HCT116 (cell line): ENCODE measurements at places on chromosomes 3 and 15. TPM values are rescaled to one million over a fixed set of nuclear protein-coding genes. Genes with fewer than 3 reads are reported as not detected.

DNA sequence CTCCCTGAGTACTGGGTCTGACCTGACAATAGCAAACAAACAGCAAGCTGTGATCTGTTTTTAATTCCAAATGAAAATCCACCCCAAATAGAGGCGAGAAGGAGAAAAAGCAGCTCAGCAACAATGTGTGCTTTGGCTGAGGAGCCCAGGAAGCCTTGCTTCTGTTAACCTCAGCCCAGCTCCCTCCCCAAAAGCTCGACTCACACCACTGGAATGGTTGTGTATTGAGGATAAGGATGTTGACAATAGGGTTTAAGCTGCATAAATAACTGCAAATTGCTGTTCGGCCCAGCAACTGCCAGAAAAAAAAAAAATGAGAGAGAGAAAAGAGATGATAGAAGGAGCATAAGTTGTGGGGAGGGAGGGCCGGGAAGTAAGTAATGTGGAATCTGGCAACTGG lies 104.0 kb upstream of the TBC1D5 start:
- DNase-seq = no peak

DNA sequence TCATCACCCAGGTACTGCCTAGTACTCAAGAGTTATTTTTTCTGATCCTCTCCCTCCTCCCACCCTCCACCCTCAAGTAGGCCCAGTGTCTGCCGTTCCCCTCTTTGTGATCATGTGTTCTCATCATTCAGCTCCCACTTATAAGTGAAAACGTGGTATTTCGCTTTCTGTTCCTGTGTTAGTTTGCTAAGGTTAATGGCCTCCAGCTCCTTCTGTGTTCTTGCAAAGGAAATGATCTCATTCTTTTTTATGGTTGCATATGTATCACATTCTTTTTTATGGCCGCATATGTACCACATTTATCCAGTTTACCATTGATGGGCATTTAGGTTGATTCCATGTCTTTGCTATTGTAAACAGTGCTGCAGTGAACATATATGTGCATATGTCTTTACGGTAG lies 8.2 kb upstream of the GANC start:
- DNase-seq = no peak

- DNase-seq = no peak
Observed at GRCh38 chr3:29168696-29169095, 112.2 kb upstream of the RBMS3 start.

DNA sequence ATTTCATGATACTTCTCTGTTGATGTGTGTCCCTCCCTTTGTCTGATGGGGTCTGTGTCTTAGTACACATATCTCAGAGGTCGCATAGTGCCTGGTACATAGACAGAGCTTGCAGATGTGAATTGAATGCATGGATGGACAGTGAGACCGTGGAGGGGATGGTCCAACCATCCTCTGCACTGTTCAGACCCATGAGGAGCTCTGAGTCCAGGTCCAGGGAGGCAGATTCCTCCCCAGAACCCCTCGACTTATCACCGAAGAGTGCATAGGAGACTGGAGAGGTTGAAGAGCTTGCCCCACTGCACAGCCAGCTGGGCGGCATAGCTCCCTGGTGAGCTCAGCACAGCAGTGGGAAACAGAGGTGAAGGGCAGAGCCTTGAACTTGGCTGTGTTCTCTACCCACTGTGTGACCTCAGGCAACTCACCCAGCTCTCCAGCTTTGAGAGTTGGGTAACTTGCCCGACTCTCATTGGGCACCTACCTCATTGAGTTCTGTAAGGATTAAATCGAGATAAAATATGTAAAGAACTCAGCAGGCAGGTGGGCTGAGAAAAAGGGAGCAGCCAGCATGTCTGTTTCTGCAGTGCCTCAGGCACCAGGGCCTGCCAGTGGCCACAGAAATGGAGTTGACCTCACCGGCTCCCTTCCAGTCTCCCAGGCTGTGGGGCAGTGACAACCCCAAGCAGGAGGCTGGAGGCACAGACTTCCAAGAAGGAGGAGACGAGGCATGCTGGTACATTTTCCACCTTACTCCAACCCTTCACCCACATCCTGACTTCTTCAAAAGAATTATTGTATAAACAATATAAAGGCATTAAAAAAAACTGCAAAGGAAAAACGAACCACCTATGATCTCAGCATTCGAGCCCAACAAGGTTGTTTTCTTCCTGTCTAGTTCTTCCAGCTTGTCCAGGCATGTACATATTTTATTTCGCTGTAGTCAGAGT lies 54.1 kb upstream of the TFRC start:
- DNase-seq = no peak

GRCh38 chr3:45933591-45933990 lies 9.7 kb upstream of the CXCR6 start:
- no peak for DNase-seq

- no peak for DNase-seq
Observed at GRCh38 chr3:17116007-17116600, 231.3 kb downstream of the PLCL2 start.

GRCh38 chr3:31389939-31390338 lies 142.8 kb upstream of the STT3B start:
- no peak for DNase-seq

SERPINI2 gene
- 0.27 TPM for total RNA-seq

CD200R1 gene
- not detected for total RNA-seq

PDE8A gene
- total RNA-seq = 37.8 TPM

SNX22 gene
- total RNA-seq = 6.3 TPM

OR5H14 gene
- not detected for total RNA-seq

C2CD4A gene
- total RNA-seq = not detected
